Lower leg skin (tissue), 4 donors: ENCODE measurements at places on chromosomes 11 and 22.

- DNase-seq: no peak
Observed at GRCh38 chr22:45649809-45650208, 21.8 kb upstream of the ATXN10 start.

DNA sequence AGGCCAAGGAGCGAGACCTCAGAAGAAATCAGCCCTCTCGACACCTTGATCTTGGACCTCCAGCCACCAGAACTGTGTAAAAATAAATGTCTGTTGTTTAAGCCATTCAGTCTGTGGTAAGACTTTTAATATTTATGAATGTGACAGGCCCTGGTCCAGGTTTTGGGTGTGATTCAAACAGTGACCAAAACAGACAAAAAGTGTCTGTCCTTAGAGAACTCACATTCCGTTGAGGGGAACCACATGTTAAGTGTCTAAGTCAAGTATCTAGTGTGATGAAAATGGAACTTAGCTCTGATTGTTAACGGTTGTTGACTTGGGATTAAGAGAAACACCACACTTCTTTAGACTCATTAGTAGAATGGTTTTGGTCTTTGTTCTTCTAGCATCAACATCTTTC lies 22.2 kb downstream of the ATXN10 start:
- DNase-seq: no peak

- DNase-seq: peak; percentile 74
Observed at GRCh38 chr22:42272431-42272999, 2.1 kb upstream of the TCF20 start.

- DNase-seq: no peak
Observed at GRCh38 chr11:86181379-86181778, 63.2 kb upstream of the EED start.

GRCh38 chr11:68118706-68119448 lies 2.3 kb downstream of the CHKA start:
- DNase-seq: peak; percentile 65

DNA sequence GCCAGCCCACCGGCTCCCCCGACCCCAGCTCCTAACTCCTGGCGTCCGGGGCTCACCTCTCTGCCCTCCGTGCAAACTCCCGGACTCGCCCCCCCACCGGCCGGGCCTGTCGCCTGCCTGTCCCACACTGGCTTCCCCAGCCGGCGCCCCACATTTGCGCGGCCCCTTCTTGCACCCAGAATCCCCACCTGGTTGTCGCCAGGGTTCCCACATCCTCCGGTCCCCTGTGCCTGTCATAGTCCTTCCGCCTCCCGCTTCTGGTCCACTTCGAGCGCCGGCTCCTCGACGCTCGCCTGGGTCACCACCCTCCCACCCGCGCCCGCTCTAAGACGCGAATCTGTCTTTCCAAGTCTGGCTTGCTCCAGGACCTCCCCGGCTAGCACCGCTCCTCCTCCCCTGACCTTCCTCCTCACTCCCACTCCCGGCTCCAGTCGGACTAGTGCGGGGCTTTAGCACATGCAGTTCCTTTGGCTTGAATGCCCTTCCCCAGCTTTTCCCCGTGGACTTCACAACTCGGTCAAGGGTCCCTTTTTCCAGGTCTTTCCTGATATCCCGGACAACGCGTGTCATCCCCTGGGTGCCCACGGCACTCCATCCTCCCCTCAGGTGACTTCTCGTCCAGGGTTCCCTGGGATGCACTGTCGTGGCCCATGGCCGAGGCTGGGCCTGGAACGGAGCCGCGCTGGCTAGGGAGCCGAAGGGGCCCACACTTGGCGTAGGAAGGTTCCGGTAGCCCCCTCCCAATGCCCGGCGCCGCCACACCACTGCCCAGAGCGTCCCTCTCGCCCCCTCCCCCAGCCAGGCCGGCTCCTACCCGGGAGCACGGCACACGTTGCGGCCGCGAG lies 635 bp downstream of the SCARF2 start:
- peak; percentile 89 for DNase-seq

DNA sequence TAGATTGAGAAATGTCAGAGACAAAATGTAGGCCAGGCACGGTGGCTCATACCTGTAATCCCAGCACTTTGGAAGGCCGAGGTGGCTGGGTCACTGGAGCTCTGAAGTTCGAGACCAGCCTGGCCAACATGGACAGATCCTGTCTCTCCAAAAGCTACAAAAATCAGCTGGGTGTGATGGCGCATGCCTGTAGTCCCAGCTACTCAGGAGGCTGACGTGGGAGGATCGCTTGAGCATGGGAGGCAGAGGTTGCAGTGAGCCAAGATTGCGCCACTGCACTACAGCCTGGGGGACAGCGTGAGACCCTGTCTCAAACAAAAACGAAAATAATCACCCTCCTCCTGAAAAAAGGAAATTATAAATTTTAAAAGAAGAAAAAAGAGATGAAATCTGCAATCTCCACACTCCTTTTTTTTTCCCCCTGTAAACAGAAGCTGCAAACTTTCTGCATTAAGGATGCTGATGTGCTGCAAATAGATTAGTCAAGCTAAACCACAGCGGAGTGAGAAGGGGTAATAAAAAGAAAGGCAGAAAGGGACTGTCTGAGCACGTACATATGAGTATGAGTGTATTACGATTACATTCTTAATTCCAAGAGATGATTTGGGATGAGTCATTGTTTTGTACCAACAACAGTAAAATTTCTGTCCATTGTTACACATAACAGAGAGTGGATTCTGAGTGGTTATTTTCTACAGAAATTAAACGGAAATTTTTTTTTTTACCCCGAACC lies 87.3 kb downstream of the SIK3 start:
- DNase-seq: no peak

DNA sequence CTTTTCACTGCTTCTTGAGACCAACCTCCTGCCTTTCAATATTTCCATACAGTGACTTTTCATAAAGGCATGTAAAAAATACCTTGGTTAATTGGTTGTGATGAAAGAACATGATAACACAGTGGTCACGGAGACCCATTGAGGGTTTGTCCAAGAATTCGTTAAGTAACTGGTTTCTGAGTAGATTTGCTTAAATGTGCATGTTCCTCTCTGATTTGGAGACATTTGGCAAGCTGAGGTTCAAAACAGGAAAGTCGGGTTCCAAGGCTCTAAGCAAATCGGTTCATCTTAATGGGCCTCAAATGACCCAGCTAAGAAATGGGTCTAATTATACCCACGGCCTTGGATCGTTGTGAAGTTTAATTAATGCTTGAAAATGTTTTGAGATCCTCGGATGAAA lies 36.9 kb upstream of the CCND1 start:
- DNase-seq: no peak

DNA sequence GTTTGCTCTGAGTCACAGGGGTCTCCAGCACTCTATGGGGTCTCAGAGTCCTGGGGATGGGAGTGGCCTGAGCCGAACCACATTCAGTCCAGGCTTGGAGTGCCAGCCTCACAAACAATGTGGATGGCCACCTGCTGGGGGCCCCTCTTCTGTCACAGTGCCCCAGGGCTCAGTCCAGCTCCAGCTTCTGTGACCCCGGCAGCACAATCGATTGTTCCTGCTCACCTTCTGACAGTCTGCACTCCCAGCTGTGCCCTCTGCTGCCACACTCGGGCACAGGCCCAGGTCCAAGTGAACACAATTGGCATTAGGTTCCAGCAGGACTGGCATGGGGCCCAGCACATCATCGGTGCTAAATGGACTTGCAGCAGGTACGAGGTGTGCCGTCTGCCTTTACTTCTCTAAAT lies 84.8 kb downstream of the TP53I11 start:
- DNase-seq: no peak

GRCh38 chr11:45178890-45179671 lies 32.6 kb downstream of the PRDM11 start:
- no peak for DNase-seq

- peak; percentile 21 for DNase-seq
Observed at GRCh38 chr11:58914821-58915543, 24.3 kb upstream of the GLYATL1 start.

- no peak for DNase-seq
Observed at GRCh38 chr11:66846671-66847091, 3.4 kb downstream of the RCE1 start.

DNA sequence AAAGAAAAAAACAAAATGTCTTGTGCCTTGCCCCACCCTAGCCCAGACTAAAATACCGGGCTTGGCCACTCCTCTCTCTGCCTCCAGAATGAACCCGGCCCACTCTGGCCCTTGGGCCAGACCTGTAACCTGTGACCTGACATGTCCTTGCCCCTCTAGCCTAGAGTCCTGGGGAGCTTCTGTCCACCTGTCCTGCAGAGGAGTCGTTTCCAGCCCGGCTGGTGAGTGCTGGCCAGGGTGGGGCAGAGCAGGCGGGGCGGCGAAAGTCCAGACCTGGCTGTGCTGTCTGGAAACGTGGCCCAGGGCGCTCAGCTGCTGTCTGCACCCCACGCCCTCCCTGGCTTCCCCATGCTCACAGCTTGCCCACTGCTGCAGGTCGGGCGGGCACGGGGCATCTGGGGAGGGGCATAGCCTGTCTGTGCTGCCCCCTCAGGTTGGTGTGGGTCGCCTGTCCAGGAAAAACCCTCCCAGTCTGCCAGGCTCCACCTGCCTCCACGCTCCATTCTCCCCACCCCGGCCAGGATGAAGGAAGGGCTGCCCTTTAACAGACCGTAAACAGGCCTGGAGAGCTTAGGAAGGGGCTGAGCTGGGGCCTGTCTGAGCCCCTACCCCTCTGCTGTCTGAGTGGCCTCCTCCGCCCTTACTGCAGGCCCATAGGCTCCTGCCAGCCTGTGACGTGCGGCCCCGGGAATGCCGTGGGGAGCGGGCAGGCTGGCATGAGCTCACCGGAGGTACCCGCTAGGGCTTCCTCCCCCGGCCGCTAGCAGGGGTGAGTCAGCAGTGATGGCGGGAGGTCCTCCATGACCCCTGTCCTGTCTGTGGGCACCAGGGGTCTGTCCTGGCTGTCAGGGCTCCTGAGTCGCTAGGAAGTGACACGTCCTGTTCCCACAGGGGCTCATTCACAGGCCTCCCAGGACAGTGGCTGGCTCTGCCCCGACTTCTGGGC lies 1.9 kb downstream of the CD151 start:
- no peak for DNase-seq

DNA sequence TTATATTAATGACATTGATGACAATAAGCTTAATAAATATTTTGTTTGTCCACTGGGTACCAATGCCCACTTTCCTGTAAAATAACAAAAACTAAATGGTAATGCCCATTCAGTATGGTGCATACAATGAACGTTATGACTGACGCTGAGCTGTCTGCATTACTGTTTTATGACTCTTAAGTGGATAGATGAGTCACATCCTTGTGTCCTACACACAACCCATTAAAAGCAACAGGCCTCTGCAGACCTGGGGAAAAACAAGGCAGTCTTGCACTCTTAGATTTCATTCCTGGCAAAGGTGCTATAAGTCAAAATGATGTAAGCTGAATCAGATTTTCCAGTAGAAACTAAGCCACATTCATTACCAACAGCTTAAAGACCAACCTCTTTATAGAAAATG lies 176.3 kb upstream of the TMEM45B start:
- DNase-seq: no peak

GRCh38 chr11:3035333-3035732 lies 21.9 kb downstream of the CARS1 start:
- no peak for DNase-seq

DNA sequence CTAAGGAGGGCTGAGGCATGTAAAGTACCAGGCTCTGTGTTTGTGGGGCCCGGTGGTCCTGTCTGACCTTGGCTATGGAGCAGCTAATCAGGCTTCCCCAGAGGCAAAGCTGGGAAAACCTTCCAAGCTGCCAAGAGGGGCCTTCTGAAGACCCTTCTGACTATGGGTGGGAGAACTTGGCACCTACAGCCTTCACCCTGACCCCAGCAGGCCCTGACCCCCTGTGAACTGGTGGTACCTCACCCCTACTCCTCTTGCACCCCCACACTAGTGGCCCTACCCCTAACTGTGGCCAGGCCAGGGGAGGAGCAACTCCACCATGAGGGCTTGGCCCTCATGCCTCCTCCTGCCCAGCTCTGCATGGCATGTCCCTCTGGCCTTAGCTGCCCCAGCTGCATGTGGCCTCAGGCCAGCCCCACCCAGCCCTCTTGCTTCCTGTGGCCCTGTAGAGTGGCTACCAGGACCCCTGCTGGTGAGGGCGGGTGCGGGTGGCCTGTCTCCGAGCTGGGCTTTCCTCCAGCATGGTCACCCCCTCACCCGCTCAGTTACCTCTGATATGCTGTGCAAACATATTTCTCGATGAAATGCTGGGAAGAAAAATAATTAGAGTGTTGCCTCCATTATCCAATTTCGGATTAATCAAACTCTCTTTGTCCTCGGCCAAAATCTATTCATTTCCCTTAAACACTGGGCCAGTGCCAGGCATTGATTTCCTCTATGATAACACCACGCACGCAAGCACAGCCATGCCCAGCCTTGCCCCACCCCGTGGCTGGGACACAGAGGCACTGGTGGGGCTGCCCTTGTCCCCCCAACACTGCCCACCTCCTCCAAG lies 7.5 kb downstream of the GNAZ start:
- no peak for DNase-seq

- DNase-seq: no peak
Observed at GRCh38 chr11:128365044-128365443, 222.3 kb downstream of the ETS1 start.

DNA sequence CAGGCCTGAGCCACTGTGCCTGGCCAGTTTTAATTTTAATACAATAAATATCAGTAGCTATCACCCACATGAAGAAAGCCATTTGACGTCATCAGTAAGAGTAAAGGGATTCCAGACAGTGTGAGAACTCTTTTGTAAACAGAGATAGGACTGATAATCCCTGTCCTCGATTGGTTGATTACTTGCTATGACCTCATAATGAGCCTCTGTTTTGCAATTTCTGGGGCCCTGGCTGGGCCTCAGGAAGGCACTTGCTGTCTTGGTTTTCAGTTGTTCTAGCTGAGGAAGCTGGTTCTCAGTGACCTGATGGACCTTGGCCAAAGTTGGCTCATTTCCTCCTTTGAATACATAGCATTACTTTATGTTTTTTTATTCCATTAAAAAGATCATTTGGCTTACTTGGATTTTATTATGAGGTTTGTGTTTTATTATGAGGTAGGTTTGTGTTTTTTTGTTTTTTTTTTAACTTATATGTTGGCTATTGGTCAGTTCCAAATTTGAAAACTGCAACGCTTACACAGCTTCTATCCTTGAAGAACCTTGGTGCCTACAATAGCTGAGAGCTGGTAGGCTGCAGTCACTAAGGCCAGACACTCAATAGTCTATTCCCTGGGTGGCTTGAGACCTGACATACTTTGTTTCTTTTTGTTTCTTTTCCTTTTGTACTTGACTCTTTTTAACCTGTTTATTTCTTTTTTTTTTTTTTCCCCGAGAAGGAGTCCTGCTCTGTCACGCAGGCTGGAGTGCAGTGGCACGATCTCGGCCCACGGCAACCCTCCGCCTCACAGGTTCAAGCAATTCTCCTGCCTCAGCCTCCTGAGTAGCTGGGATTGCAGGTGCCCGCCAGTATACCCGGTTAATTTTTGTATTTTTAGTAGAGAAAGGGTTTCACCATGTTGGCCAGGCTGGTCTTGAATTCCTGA lies 20.0 kb downstream of the MARK2 start:
- DNase-seq: no peak

GRCh38 chr22:45261407-45262088 lies 20.9 kb upstream of the KIAA0930 start:
- DNase-seq: no peak

- no peak for DNase-seq
Observed at GRCh38 chr11:9887472-9887871, 223.6 kb downstream of the SWAP70 start.
